ENCODE measurements at places on chromosomes 11 and 22.

GRCh38 chr11:34145847-34146381 lies 40.5 kb downstream of the NAT10 start:
- DNase-seq = no peak

DNA sequence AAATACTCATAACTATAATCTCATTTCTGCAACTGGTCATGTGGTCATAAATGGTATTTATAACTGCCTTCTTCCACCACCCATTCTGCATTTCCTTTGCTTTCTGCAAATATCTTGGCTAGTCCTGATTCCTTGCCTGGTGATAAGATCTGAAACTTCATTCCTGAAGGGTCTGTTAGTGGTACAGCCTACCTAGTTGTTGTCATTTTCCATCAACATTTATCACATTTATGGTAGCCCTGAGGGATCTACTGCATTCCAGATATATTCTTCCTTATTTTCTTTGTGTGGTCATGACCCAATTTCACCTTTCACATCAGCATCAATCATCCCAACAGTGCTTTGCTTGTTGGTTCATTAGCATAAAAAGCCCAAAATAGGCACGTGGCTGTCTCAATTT lies 50.1 kb downstream of the DDX6 start:
- no peak for DNase-seq

DNA sequence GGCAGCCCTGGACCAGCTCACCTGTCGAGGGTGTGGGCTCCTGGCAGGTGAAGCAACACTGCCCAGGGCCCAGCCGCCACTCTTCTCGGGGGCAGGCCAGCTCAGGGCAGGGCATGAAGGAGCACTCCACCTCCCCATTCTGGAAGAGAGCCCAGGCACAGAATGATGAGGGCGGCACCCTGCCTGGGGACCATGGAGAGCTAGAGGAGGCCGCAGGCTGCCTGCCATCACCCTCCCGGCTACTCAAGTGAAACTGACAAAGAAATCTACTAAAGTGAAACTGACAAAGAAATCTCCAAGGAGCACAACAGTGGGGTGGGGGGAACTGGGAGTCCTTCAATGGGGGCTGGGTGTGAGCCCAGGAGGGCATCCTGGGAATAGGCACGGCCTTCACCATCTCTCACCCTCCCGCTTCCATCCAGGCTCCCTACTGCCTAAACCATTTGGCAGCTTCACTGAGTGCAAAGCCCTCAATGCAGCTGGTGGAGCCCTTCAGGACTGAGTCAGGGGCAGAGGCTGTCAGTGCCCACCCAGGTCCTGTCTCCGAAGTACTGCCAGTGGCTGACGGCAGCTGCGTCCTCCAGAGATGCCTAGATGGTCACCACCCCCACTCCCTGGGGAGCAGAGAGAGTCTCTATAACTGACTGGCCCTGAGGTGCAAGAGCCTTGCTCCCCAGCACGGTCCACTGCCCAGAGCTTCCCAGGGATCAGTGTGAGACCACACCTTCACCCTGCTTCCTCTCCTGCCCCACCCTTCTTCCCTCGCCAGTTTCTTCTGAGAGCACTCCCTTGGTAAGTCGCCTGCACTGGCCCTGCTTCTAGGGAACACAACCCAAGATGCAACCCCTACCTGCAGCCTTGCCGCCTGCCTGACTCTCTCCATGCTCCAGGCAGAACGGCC lies 21.7 kb downstream of the VWCE start:
- no peak for DNase-seq

DNA sequence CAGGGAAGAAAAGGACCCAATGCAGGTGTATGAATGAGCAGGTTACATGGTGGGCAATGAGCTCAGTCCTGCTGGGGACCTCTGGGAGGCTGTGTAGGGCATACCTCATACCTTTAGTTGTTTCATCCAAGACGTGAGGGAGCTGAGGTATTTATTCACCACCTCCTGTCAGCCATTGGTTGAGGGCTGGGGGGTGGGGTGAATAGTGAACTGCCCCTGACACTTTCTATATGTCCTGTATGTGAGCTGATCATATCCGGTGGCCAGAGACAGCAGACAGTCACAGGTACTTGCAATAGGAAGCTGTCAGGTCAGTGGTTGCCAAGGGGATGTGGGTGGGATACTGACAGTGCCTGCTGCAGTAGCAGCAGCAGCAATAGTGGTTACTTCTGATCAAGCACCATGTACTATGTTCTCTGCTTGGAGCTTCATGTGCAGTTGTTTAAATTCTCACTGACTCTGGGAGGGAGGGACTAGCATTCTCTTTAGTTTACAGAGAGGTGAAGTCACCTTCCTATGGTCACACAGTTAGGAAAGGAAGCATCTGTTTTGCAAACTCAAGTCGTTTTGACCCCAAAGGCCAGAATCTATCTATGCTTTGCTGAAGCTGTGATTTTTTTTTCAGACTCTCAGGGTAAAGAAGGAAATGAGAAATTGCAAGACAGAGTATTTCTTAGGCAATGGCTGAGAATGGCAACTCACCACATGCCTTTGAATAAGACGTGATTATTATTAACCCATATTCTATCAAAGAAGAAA lies 54.0 kb downstream of the MIAT start:
- DNase-seq = no peak

- peak; percentile 61 for DNase-seq
Measured at GRCh38 chr11:115503083-115503885, 931 bp downstream of the CADM1 start.

GRCh38 chr11:132008872-132009271 lies 638.5 kb downstream of the NTM start:
- DNase-seq = no peak

- DNase-seq = no peak
Measured at GRCh38 chr22:23068832-23069385, 1.4 kb upstream of the GNAZ start.

DNA sequence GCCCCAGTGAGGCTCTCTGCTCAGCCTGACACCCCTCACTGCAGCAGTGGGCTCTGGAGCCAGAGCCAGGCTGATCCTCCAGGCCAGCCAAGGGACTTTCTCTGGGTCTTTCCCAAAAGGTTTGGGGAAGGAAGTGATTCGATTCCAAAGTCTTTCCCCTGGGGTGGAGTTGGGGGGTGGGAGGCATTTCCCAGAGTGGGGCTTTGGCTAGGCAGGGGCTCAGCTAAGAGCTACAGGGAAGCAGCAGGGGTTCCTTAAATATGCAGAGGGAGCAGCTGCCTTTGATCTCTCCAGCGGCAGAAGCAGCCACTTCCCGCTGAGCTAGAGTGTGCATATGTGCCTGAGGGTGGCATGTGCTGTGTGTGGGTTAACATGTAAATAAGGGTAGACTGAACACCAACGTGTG lies 192.9 kb downstream of the INSC start:
- DNase-seq = no peak

DNA sequence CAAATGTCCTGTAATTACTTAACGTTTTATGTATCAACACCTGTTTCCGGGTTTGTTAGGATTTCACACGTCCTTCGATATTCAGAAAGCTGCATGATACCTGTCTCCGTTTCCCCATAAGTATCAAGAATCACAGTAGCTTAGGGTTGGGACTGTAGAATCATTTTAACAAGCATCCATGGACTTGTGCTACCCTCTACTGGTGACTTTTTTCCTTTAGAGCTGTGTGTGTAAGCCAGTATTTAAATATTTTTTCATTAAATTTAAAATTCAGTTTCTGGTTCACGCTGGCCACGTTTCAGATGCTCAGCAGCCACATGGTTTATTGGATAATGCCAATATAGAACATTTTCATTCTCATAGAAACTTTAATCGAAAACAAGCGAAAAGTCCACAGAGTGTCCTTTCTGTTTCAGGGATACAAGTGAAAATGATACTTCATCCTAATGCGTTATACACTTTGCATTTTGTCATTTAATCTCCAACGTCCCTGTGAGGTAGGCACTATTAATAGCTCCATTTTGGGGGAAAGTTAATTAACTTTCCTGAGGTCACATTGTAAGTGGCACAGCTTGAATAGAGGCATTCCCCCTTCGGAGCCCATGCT lies 61.5 kb upstream of the SLC25A18 start:
- DNase-seq = no peak

DNA sequence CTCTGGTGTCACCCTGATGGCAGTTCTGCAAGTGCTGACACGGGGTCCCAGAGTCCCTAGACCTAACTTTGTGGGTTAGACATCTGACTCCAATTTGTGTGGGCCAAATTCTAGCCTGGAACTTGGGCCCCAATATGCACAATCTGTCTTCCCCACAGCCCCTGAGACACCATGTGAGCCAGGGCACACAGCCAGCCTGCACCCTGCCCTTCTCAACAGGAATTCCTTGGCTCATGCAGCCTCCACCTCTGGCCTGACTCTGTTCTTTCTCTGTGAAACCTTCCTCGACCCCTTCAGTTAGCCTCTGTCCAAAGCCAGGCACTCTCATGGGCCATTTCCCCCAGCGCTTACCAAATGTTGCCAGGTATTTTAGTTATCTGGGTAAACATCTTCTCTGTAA lies 59.1 kb upstream of the POU2AF1 start:
- DNase-seq = no peak

- DNase-seq = no peak
Measured at GRCh38 chr11:88402784-88403183, 65.2 kb upstream of the CTSC start.

Measured in activated CD8-positive, alpha-beta memory T cell treated with anti-CD3 and anti-CD28 coated beads, Interleukin-2, amount 50 U/mL, for 48 hours (primary cell).